ENCODE measurements at places on chromosomes 4 and X.

GRCh38 chrX:29627833-29628232 is 587.5 kb upstream of the MAGEB2 start:
- no peak overlapping the region for H3K27ac ChIP-seq
- no peak overlapping the region for H3K4me3 ChIP-seq
- H3K27me3 ChIP-seq, result no peaks in the 10 kb centered on the region
- H3K4me1 ChIP-seq, result no peaks in the 10 kb centered on the region
- no peak for DNase-seq

DNA sequence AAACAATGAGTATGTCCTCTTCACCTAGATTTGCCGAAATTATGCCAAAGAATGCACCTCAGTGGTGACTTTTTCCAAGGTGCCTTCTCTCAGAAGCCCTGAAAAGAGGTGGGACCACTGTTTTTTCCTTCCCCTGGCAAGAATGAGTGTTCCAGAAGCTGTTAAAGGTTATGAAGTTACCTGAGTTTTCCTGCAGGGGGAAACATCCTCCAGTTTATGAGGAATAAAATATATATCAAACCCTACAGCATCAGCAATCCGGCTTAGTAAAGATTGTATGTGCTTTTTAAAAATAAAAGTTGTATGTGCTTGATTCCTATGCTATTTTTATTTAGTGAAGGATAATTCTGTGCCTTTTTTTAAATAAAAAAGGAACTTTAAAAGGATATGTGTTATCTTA is 73.3 kb downstream of the RBM46 start:
- H3K36me3 ChIP-seq, result no peaks in the 10 kb centered on the region
- H3K27ac ChIP-seq, result no peak overlapping the region
- H3K4me3 ChIP-seq, result no peak overlapping the region
- peaks cover 3% of the 10 kb centered on the region for H3K4me1 ChIP-seq

DNA sequence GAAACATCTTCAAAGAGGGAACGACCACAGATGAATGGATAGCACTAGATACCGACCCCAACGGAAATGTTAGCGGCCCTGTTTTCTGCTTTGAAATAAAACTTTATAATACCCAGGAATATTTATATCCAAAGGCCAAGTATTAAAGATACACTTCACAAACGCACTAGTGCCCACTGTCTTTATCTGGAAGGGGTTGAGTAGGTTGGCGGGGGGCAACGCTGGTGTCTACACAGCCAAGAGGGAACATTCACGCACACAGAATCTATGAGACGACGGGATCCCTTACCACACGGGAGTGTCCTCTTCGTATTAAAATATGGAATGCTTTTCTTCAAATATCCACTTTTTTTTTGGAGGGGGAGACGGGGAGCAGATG is 3.3 kb downstream of the HAND2 start:
- no peaks in the 10 kb centered on the region for H3K36me3 ChIP-seq
- no peak for DNase-seq
- no peak overlapping the region for H3K4me3 ChIP-seq

DNA sequence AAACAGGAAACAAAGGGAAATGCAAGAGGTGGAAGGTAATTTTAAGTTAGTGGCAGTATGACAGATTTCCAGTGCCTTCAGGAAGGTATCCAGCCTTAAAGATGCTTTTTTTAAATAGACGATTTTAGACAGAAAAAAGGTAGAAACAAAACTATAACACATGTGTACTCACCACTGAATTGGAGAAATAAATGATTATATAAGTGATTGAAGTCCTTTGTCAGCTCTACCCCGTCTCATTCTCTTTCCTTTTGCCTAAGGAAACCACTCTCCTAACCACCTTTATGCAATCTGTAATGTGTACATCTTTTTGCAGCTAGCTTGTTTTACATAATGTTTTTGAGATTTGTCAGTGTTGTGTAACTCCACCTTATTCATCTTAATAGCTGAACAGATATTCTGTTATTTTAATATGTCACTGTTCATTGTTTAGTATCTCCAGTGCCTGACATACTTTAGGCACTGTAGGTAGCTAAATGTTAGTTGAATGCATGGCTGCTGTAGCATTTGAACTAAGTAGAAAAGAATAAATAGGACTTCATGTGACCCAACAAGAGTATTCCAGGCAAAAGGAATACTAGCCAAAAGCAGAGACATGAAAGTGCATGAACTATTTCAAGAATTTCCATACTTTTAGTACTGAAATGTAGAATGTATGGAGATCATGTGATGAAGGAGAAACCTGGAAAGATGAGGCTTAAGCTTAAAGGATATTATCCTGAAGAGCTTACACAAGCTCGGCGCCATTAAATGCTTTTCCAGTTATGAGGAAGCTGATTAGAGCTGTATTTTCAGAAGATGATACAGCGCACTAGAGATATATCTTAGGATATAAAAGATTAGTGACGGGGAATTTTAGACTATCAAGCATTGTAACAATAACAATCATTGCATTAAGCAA is 865 bp downstream of the FAM200B start:
- H3K4me3 ChIP-seq, result peak overlapping the region; percentile 91
- H3K4me1 ChIP-seq, result peaks cover under 1% of the 10 kb centered on the region
- H3K36me3 ChIP-seq, result no peaks in the 10 kb centered on the region
- DNase-seq, result no peak
- no peaks in the 10 kb centered on the region for H3K27me3 ChIP-seq

GRCh38 chr4:186725469-186726425 is 2.1 kb upstream of the FAT1 start:
- H3K36me3 ChIP-seq, result no peaks in the 10 kb centered on the region
- peak overlapping the region; percentile 85 for H3K4me3 ChIP-seq
- peak overlapping the region; percentile 77 for H3K27ac ChIP-seq
- DNase-seq, result peak; percentile 76
- H3K27me3 ChIP-seq, result no peaks in the 10 kb centered on the region

- DNase-seq, result no peak
- no peaks in the 10 kb centered on the region for H3K27me3 ChIP-seq
- H3K27ac ChIP-seq, result no peak overlapping the region
- H3K4me3 ChIP-seq, result no peak overlapping the region
Measured at GRCh38 chr4:156606554-156607477, 364.8 kb downstream of the PDGFC start.

- peak; percentile 44 for DNase-seq
- no peaks in the 10 kb centered on the region for H3K4me1 ChIP-seq
- no peak overlapping the region for H3K4me3 ChIP-seq
- H3K27ac ChIP-seq, result no peak overlapping the region
- H3K36me3 ChIP-seq, result no peaks in the 10 kb centered on the region
Measured at GRCh38 chr4:185634066-185634652, 98.9 kb upstream of the PDLIM3 start.

DNA sequence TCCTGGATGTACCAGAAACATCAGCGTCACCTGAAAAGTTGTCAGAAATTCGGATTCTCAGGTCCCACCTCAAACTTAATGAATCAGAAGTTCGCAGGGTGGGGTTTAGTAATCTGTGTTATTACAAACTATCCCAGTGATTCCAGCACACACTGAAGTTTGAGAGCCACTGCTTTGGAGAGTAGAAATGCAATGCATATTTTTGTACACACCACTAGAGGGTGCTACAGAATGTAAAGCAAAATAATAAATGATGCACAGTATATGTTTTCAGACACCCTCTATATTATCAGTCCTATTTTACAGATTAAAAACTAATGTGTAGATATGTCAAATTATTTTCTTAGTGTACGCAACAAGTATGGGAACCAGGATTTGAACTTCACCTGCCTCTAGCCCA is 2.4 kb upstream of the MORF4L2 start:
- no peaks in the 10 kb centered on the region for H3K4me1 ChIP-seq
- no peaks in the 10 kb centered on the region for H3K27me3 ChIP-seq
- peaks cover 1% of the 10 kb centered on the region for H3K36me3 ChIP-seq

DNA sequence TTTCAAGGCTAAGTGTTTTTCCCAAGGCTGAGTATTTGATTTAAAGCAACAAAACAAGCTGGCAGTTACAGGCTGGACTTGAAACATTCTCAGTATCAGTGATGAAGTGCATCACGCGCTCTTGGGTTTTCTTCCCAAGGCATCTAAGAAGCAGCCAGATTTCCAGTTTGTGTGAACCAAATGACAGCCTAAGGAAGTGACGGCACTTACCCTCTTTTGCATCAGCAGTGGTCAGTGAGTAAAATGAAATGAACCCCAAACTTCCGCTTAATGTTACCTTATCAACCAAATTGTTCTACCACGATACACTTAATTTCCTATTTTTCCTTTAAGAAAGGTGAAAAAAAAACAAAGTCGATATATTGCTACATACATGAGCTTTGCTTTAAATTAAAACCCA is 15.8 kb upstream of the GYPE start:
- H3K27me3 ChIP-seq, result no peaks in the 10 kb centered on the region
- no peaks in the 10 kb centered on the region for H3K36me3 ChIP-seq
- no peak overlapping the region for H3K27ac ChIP-seq
- DNase-seq, result no peak
- H3K4me1 ChIP-seq, result no peaks in the 10 kb centered on the region
- H3K4me3 ChIP-seq, result no peak overlapping the region

GRCh38 chrX:50905334-50905733 is 5.2 kb upstream of the BMP15 start:
- no peak overlapping the region for H3K4me3 ChIP-seq
- H3K27ac ChIP-seq, result no peak overlapping the region
- no peaks in the 10 kb centered on the region for H3K27me3 ChIP-seq
- no peaks in the 10 kb centered on the region for H3K4me1 ChIP-seq
- peak; percentile 4 for DNase-seq
- no peaks in the 10 kb centered on the region for H3K36me3 ChIP-seq

GRCh38 chrX:1221296-1221845 is 8.9 kb upstream of the CRLF2 start:
- no peak for DNase-seq
- no peaks in the 10 kb centered on the region for H3K36me3 ChIP-seq
- peaks cover 2% of the 10 kb centered on the region for H3K4me1 ChIP-seq
- H3K27me3 ChIP-seq, result no peaks in the 10 kb centered on the region
- no peak overlapping the region for H3K27ac ChIP-seq
- no peak overlapping the region for H3K4me3 ChIP-seq

GRCh38 chrX:15151267-15152186 is 118.4 kb downstream of the ASB9 start:
- H3K36me3 ChIP-seq, result no peaks in the 10 kb centered on the region
- H3K4me1 ChIP-seq, result no peaks in the 10 kb centered on the region
- H3K27me3 ChIP-seq, result no peaks in the 10 kb centered on the region
- H3K27ac ChIP-seq, result no peak overlapping the region

DNA sequence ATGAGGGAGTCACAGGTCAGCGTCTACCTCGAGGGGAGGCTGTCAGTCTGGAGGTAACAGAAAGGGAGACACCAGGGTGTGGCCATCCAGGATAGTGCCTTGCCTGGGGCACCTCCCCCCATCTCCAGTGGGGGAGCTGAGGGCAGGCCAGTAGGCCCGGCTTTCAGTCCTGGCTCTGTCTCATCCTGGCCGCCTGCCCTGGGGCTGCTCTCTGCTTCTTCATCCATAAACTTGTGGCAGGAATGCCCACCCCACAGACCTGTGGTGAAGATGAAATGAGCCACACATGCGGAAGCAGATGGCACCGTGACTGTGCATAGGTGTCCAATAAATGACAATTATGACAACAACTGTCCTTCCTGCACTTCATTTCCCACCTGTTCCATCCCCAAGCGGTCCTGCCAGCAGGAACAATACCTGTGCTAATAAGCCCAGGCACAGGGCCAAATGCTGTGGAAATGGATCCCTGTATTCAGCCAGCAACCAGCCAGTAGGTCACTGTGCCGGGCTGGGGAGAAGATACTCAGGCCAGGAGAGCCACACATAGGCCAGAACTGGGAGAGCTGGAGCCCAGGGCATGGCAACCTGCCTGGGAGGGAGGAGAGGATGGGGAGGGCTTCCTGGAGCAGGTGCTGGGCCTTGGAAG is 30.2 kb downstream of the TRO start:
- no peak for DNase-seq
- H3K27ac ChIP-seq, result no peak overlapping the region
- H3K27me3 ChIP-seq, result no peaks in the 10 kb centered on the region

DNA sequence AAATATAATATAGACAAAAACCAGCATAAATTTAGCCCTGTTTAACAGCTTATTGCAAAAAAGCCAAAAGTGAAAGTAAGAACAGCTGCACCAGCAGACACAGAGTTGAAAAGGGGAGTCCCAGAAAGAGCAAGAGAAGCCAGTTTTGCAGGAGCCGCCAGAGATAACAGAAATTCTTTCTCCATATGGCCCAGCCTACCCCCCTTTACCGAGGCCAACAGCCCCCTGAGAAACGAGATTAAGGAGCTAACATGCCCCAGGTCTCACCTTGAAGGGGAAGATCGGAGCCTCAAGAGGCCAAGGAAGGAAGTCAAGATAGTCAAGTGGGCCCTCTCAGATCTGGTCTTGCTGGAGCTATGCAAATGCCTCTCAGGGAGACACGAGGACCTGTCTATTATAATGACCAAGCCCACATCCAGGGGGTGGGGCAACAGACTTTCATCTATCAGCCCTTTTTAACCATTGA is 4.8 kb downstream of the ACOX3 start:
- H3K4me3 ChIP-seq, result no peak overlapping the region
- H3K4me1 ChIP-seq, result peaks cover 3% of the 10 kb centered on the region
- no peaks in the 10 kb centered on the region for H3K36me3 ChIP-seq
- peak; percentile 90 for DNase-seq
- H3K27ac ChIP-seq, result peak overlapping the region; percentile 70

DNA sequence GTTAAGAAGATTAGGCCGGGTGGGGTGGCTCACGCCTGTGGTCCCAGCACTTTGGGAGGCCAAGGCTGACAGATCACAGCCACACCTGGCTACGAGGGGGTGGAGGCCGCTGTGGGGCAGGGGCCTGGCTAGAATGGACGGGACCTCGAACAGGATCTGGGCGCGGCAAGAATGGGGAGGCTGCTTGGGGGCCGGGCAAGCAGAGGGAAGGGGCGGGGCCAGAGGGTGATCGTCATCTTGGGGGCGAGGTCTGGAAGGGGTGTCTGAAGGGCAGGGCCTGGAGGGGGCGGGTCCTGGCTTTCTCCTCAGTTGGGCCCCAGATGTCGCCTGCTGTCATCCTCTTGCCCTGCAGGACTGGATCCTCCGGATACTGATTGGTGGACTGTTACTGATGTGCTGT is 57.3 kb upstream of the ENPEP start:
- peak; percentile 22 for DNase-seq
- no peaks in the 10 kb centered on the region for H3K36me3 ChIP-seq
- no peak overlapping the region for H3K27ac ChIP-seq

DNA sequence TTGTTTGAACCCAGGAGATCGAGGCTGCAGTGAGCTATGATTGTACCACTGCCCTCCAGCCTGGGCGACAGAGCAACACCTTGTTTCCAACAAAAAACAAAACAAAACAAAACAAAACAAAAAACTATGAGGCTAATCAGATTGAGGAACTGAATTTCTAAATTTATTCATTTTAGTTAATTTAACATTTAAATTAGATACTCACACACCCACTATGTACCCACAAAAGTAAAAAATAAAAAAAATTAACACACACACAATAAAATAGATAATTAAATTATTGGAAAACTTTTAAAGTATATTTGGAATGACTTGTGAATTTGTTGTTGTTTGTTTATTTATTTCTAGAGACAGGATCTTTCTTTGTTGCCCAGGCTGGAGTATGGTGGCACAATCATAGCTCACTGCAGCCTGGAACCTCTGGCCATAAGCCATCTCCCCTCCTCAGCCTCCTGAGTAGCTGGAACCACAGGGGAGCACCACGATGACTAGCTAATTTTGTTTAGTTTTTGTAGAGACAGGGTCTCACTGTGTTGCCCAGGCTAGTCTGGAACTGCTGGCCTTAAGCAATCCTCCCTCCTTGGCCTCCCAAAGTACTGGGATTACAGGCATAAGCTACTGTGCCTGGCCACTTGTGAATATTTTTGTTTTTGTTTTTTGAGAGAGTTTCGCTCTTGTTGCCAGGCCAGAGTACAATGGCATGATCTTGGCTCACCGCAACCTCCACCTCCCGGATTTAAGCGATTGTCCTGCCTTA is 9.8 kb upstream of the ZNF157 start:
- no peak overlapping the region for H3K27ac ChIP-seq
- no peak for DNase-seq
- no peaks in the 10 kb centered on the region for H3K36me3 ChIP-seq
- no peaks in the 10 kb centered on the region for H3K4me1 ChIP-seq
- H3K27me3 ChIP-seq, result no peaks in the 10 kb centered on the region
